ENCODE measurements at places on chromosomes 2 and 18. TPM values are rescaled to one million over a fixed set of nuclear protein-coding genes. Genes with fewer than 3 reads are reported as not detected.

DNA sequence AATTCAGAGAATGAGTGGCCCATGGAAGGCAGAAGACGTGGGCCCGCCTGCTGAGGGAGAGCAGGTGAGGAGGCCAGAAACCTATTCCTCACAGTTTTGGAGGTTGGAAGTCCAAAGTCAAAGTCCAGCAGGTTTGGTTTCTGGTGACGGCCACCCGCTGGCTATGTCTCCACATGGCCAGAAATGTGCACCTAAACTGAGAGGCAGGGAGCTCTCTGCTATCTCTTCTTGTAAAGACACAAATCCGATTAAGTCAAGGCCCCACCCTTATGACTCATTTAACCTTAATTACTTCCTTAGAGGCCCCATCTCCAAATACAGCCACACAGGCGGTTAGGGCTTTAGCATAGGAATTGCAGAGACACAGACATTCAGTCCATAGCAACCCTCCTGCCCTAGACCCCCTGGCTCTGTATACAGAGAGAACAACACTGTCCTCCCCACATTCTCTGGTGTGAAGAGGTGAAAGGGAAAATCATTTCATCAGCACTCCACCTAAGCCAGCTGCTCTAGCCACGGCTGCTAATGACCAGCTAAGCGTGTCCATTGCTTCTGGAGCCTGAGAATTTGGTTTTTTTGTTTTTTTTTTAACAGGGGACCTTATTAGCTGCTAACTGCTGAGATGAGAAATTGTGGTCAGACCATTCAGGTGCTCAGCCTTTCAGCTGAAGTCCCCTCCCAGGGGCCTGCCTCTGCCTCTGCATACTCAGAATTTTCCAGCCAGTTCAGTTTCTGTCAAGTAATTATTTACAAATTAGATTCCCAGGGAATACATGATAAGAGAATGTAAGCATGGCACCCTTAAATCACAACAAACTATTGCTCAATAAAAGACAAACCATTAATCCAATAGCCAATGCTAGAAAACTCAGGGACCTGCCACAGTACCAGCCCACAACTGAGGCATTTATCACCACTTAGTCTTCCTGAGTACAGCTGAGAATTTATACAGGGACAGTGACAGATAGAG lies 368.7 kb upstream of the ID2 start:
- no peak for DNase-seq

DNA sequence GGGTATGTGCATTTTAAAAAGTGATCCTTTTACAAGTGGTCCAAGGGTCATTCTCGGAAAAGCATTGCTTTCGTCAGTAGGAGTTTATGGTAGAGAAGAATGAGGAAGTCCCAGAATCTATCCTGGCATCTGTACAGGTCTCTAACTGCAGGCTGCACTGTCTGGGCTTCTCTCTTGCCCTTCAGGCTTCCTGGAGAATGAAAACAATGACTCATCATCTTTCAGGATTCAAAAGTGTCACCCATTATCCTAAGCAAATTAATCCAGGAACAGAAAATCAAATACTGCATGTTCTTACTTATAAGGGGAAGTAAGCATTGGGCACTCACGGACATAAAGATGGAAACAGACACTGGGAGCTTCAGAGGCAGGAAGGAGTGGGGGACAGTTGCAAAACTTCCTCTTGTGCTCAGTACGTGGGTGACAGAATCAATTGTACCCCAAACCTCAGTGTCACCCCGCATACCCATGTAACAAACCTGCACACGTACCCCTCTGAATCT lies 60.2 kb upstream of the TXNDC2 start:
- peak; percentile 71 for DNase-seq

DNA sequence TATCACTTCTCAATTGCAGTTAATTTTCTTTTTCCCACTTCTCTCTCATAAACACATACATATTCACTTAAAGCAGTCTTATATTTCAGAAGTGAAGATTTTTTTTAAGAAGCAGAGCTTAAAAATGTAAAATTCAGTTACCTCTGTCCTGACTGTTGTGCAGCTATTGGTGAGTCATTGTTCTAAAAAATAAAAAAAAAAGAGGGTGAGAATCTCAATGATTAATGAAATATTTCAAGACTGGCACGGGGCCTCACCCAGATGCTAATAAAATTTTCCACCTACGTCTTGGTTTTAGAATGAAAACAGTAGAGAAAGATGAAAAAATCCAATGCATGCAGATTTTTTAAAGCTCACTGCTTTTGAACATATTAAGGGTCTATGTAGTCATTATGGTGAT lies 67.7 kb downstream of the RDH14 start:
- no peak for DNase-seq

The ABCG8 gene
- total RNA-seq = not detected

DNA sequence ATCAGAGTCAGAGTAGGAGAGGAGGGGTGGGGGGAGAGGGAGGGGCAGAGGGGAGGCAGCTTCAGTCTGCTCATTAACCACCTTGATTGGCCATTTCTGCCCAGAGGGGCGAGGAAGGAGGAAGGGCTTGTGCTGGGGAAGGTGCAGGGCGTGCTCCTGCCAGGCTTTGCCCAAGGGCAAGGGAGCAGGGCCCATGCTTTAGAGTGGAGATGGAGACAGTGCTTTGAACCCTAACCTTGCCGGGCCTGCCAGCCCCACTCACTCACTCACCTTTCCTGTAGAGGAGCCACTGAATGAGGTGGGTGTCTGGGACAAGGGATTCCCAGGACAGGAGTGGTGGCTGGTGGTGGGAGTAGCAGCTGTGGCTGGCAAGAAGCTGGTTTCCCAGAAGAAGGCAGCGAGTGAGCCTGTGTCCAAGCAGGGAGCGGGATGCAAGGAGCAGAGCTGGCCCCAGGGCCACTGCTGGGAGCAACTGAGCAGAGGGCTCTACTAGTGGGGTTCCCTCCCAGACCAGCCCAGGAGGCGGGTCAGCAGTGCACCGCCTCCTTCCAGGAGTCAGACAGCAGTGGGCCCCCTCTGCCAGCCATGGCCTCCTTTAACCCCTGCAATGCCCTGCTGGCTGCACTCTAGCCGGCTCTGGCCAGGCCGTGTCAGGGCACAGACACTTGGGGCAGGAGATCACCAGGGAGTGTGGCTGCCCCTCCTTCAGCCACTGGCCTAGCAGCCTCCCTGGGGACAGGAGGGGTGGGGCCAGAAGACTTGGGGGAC lies 3.6 kb upstream of the RUFY4 start:
- DNase-seq = no peak

The HOXD12 gene
- total RNA-seq = not detected

- no peak for DNase-seq
Observed at GRCh38 chr2:159183346-159183745, 103.2 kb downstream of the WDSUB1 start.

DNA sequence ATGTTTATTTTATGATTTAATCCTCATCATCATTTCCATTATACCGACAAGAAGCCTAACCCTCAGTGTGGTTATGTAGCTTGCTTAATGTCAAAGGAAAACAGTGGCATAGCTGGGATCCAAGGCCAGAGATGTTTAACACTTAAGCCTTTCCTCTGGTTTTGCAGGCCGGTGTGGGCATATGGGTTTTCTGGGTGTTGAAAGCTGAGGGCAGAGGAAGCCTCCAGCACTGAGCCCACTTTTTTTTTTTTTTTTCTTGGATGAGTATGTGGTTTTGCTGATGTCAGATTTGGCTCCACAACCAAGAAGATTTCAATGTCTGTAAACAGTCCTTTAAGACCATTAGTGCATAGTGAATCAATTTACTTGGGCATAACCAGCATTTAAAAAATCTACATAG lies 41.3 kb downstream of the LHCGR start:
- no peak for DNase-seq
